Prostate gland (tissue), 2 donors: ENCODE measurements at places on chromosomes 13 and 19.

- DNase-seq: no peak
- no peak overlapping the region for H3K4me3 ChIP-seq
- H3K4me1 ChIP-seq: no peaks in the 10 kb centered on the region
- H3K36me3 ChIP-seq: no peaks in the 10 kb centered on the region
- no peaks in the 10 kb centered on the region for H3K27me3 ChIP-seq
These were observed 345.3 kb downstream of the MYO16 start for GRCh38 chr13:108974686-108975085.

- H3K27ac ChIP-seq: no peak overlapping the region
- DNase-seq: no peak
- H3K36me3 ChIP-seq: no peaks in the 10 kb centered on the region
- H3K4me3 ChIP-seq: no peak overlapping the region
- no peaks in the 10 kb centered on the region for H3K4me1 ChIP-seq
- no peaks in the 10 kb centered on the region for H3K27me3 ChIP-seq
These were observed 79.0 kb downstream of the INSR start for GRCh38 chr19:7215176-7215575.

DNA sequence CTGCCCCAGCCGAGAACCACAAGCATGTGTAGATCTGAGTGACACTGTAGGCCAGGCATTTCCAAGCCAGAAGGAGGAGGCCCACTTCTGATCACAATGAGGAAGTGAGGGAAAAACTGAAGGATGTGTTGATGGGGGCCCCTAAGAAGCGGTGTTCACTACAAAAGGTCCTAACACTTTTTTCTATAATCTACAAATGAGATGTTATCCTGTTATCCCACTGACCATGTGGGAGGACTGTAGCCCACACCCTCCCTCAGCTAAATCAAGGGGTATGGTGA lies 99.0 kb upstream of the MCF2L start:
- H3K4me1 ChIP-seq: no peaks in the 10 kb centered on the region
- no peak overlapping the region for H3K4me3 ChIP-seq
- no peaks in the 10 kb centered on the region for H3K36me3 ChIP-seq
- H3K27me3 ChIP-seq: no peaks in the 10 kb centered on the region
- no peak overlapping the region for H3K27ac ChIP-seq

GRCh38 chr13:31322026-31322425 lies 122.3 kb downstream of the B3GLCT start:
- H3K27me3 ChIP-seq: no peaks in the 10 kb centered on the region
- no peak overlapping the region for H3K4me3 ChIP-seq
- no peak for DNase-seq
- no peaks in the 10 kb centered on the region for H3K36me3 ChIP-seq

DNA sequence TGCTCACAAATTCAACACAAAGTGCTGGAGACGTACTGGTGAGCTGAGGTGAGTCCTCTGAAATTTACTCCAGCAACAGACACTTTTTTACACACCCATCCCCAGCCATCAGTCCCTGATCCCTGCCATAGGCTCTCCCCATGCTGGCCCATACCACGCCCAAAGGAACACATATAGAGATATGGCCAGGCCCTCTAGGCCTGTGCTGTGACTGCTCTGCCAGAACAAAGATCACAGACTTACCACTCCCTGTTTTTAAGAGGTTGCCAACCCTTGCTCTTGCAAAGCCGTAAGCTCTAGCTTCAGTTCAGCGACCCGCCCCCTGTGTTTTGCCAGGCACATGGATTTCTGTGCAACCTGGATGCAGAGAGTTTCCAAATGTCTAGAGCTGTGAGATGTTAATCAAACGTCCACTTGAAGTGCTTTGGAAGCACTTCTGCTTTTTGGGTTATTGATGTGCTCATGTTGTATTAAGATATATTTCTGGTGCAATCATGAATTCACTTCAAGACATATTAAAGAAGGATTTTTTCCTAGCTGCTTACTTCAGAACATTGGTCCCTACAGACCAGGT lies 59.7 kb downstream of the DLEU7 start:
- no peak for DNase-seq
- H3K4me1 ChIP-seq: no peaks in the 10 kb centered on the region
- no peaks in the 10 kb centered on the region for H3K27me3 ChIP-seq
- no peaks in the 10 kb centered on the region for H3K36me3 ChIP-seq
